SK-N-DZ (cell line): ENCODE measurements at places on chromosomes 4 and X.

DNA sequence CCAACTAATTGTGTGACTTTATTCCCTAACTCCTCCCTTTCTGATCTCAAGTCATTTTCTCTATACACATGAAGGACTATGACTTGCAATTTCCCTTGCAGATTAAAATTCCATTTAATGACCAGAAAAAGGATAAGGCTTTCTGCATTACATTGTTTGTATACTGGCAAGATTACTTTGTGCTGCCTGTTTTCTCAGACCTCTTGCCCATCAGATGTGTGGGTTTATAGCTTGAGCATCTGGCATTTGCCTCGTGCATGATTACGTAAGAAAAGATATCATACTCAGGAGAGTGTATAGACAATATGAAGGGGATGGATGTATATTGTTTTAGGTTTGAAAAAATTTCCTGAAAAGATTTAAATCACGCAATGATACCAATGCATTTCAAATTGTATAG, 593.8 kb upstream of the SLIT2 start:
- DNase-seq: no peak

DNA sequence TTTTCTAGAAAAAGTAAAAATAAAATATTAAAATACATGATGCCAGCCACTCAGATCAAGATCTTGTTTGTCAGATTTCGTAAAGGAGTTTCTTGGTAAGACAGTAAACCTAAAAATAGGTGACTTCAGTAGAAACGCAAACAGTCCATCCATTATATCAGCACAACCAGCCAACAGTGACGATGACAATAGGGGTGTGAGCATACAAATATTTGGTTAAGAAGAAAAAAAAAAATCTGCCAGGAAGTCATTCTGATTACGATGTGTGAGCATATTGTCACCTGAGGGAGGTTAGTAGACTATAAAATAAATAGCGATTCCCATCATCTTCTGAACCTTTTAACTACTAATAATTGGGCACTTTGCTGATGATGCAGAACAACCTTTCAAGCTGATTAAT, 37.6 kb downstream of the SLC7A11 start:
- no peak for DNase-seq

- peak; percentile 20 for DNase-seq
Observed at GRCh38 chr4:178037459-178038214, 595.4 kb upstream of the AGA start.

GRCh38 chrX:97026406-97026805, 142.7 kb downstream of the RPA4 start:
- peak; percentile 9 for DNase-seq

- no peak for DNase-seq
Observed at GRCh38 chrX:9286234-9286633, 178.6 kb upstream of the TBL1X start.

DNA sequence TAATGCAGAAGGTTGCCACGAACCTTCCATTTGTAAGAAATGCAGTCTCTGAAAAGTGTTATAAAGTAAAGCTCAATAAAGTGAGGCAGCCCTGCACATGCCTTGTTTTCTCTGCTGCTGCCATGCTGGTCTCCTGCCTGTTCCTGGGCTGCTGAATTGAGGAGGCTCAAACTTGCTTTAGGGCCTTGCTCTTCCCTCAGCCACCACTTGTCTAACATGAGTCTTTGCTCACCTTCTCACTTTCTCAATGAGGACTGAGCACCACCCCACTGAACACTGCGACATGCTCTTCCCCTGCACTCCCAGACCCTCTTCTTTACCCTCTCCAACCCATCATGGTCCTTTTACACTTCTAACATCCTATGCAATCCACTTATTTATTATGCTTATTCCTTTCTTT, 25.2 kb upstream of the MFAP3L start:
- DNase-seq: no peak

DNA sequence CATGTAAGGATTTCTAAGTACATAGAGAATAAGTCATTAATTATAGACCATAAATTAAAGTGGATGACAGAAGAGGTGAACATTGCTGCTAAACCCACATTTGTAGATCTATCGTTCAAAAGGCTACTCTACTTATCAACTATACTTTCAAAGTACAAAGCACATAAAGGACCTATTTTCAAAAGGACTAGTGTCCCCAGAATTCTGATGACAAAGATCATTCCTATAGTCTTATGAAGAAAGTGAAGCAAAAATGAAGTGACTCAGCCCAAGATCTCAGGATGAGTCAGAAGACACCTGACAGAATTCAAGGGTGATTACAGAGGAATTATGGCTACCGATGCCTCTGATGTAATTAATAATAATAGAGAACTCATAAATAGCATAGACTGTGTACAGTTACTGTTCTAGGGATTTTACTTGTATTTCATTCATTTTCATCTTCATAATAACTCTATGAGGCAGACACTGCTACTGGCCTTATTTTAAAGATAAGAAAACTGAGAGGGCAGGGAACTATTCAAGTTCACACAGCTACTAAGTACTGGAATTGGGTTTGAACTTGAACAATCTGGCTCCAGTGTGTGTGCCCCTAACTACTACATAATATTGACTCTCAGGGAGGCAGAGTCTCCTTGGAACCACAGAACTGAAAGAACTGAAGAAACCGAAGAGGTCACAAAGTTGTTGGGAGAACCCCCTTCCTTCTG, 17.1 kb downstream of the USP46 start:
- DNase-seq: no peak

DNA sequence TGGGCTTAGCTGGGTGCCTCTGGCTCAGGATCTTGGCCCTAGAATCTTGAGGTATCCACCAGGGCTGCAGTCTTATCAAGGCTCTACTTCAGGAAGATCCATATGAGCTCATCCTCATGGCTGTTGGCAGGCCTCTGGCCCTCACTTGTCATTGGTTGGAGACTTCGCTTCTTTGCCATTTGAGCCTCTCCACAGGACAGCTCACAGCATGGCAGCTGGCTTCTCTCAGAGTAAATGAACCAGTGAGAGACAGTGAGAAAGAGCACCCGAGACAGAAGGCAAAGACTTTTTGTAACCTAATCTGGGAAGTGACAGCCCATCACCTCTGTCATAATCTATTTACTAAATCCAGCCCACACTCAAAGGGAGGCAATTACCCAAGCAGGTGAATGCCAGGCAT, 236.8 kb downstream of the GPAT3 start:
- DNase-seq: peak; percentile 45

DNA sequence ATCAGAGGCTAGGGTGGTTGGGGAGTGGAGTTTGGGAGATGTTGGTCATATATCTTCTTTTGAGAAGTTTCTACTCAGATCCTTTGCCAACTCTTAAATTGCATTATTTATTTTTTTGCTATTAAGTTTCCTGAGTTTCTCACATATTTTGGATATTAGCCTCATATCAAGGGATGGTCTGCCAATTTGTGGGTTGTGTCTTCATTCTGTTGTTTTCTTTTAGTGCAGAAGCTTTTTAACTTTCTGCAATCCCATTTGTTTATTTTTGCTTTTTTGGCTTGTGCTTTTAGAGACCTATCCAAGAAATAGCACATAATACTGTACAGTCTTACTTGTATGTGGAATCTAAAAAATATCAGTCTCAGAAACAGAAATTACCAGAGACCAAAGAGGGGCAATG, 509.2 kb upstream of the HS3ST1 start:
- no peak for DNase-seq

- no peak for DNase-seq
Observed at GRCh38 chrX:72078411-72078810, 53.3 kb downstream of the RTL5 start.

DNA sequence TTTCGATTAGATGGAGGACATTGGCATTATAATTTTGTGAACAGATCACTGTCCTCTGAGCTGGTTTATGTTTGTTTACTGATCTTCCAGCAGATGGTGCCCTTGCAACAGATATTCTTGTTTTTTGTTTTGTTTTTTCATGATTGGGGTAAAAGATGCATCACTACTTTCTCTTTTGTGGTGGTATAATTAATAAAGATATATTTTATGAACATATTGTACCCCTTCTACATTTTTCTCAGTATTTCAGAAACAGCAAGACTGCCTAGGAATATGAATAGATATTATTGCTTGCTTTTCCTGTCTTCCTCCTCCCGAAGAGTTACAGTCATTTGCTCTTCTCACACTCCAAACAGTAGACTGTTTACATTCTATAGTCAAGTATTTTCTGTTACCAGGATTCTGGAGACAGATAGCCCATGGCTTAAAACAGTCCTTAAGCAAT, 905.2 kb downstream of the TRAM1L1 start:
- DNase-seq: peak; percentile 50
